ENCODE measurements at places on chromosomes 6 and 20.
A peak's percentile ranks its signal among the peaks of the same experiment; 100 is the strongest.

GRCh38 chr6:143970456-143971218, 37.4 kb downstream of the PLAGL1 start:
- DNase-seq, result no peak

GRCh38 chr6:107108201-107108890, 7.0 kb downstream of the BEND3 start:
- no peak for DNase-seq

- DNase-seq, result no peak
Measured at GRCh38 chr20:63503524-63503923, 4.6 kb upstream of the EEF1A2 start.

DNA sequence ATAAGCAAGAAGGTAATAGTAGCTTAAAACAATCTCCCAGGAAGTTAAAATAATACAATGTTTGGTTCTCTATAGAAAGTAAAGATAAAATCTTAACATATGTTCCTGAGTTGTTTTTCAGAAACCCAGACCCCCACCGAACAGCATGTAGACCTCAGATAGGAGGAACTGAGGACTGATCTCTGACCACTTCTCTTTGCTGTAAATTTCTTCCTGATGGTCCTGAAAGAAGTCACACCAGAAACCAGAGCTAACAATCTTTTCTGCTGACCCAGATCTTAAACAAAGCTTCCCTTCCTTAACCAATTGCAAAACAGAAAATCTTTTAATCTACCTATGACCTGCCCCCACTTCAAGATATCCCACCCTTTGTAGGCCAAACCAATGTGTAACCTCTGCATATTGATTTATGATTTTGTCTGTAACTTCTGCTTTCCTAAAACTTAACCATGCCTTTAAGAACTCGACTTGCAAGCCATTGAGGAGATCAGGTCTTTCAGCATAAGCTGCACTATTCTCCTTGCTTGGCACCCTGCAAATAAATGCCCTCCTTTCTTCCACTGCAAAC, 21.9 kb upstream of the BEND6 start:
- DNase-seq, result no peak

DNA sequence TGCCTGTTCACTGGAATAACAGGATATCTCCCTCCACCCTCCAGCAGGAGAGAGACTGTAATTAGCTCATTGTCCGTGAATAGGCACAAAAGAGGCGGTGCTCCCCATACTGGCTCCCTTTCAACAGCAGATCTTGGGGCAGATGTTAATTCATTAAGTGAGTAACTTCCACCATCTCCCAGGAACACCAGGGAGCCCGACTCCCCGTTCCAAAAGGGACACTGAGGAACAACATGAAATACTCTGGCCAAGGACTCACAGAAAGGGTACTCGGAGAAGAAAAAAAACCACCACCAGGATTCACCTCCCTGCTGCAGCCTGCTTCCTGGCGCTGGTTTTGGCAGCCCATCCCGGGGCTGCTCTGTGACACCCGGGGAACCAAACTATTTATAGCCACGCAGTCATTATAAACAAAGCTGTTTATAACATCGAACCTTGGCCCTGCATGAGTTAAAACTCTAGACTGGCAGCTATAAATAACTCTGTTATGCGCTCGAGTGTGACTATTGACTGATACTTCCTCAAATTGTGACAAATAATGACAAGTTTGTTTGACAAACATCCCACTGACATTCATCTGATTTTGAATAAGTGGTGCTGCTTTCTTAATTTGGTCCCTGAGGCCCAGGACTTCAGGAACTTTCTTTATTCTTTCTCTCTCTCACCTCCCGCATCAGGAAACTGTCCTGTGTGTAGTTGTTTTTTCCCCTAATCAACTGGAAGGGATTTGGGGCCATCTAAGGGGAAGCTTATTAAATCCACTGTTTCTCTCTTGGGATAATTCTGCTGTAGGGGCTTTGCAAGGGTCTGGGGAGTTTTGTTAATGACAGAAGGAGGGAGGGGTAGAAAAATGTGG, 521.6 kb downstream of the CD83 start:
- DNase-seq, result no peak

GRCh38 chr6:43983191-43983590, 144.1 kb downstream of the MRPL14 start:
- no peak for DNase-seq

DNA sequence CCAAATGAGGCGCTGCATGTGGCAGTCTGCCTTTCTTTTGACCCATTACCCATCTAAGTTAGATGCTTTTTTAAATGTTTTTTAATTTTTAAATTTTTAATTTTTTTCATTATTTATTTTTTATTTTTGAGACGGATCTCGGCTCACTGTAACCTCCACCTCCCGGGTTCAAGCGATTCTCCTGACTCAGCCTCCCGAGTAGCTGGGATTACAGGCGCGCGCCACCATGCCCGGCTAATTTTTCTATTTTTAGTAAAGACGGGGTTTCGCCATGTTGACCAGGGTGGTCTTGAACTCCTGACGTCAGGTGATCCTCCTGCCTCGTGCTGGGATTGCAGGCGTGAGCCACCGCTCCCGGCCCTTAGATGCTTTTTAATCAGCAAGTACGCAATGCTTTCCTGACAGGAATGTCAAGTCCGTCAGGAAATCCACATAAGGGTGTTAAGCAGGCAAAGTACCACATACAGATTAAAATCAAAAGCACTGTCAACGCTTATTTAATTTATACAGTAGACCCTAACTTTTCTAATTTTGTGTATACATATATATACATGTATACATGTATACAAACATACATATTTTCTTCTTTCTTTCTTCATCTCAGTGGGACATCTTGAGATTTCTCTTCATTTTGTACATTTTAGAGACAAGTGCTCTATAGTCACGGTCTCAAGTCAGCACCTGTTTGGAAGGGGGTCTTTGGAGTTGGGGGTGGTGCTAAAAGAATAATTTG, 995 bp upstream of the GSTA4 start:
- peak; percentile 48 for DNase-seq

- no peak for DNase-seq
Measured at GRCh38 chr6:100347901-100348550, 116.7 kb downstream of the SIM1 start.

DNA sequence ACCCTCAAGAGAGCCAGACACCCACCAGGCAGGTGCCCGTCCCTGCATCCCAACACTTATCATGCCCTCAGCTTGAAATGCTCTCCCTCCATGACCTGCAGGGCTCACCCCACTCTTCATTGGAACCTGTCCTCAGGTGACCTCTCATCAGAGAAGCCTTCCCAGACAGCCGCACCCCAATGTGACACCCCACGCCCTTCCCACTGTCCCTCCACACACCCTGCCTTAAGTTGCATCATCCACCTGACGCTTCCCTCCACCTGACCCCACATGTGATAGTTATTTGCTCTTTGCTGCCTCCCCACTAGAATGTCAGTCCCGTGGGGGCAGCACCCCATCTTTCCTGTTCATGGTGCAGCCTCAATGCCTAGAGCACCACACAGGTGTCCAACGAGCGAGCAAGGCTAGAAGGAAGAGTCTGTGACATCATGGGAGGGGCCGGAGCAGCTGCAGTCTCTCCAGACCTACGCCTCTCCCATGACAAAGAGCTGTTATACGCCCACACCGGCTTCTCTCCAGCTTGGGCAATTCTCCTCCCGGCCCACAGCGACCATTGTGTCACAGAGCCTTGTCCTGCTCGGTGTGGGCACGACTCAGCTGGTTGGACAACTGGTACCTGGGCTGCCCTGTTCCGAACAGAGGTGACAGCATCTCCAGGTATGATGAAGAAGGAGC, 58.2 kb downstream of the NFATC2 start:
- no peak for DNase-seq

DNA sequence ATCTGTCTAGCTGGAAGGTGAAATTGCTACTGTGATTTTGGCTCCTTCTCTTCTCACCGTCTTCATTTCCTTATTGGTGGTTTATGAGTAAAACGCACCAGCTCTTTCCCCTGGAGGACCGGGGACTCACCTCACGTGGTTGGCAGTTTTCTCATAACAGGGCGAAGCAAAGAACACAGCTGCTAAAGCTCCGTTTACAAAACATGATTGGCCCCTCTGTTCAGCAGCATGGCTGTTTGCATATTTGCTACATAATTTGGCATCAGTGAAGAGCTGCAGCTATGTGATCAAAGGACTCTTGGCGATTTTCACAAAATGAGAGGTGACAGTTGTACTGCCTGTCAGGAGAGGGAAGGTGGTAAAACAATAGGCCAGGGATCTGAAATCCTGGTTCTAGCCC, 20.5 kb upstream of the TMEM181 start:
- DNase-seq, result no peak

GRCh38 chr20:21272679-21273078, 30.5 kb upstream of the XRN2 start:
- DNase-seq, result no peak

DNA sequence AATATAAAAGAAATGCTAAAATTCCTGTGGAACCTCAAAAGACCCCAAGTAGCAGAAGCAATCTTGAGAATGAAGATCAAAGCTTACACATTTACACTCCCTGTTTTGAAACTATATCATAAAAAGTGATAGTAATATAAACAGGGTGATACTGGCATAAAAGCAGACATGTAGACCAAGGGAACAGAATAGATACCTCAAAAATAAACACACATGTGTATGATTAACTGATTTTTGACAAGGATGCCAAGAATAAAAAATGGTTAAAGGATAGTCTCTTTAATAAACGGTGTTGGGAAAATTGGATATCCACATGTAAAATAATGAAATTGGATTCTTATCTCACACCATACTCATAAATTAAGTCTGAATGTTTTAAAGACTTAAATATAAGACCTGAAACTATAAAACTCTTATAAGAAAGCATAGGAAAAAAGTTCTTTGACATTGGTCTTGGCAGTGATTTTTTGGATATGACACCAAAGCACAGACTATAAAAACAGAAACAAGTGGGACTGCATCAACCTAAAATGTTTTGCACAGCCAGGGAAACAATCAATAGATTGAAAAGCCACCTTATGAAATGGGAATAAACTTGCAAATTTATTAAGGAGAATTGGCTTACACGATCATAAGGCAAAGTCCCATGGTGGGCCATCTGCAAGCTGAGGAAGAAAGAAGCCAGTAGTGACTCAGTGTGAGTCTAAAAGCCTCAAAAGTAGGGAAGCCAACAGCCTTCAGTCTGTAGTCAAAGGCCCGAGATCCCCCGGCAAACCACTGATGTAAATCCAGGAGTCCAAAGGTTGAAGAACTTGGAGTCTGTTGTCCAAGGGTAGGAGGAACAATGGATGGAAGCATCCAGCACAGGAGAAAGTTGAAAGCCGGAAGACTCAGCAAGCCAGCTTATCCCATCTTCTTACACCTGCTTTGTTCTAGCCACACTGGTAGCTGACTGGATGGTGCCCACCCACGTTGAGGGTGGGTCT, 144.3 kb downstream of the MEI4 start:
- DNase-seq, result no peak

- no peak for DNase-seq
Measured at GRCh38 chr6:129717277-129717676, 7.3 kb upstream of the ARHGAP18 start.

DNA sequence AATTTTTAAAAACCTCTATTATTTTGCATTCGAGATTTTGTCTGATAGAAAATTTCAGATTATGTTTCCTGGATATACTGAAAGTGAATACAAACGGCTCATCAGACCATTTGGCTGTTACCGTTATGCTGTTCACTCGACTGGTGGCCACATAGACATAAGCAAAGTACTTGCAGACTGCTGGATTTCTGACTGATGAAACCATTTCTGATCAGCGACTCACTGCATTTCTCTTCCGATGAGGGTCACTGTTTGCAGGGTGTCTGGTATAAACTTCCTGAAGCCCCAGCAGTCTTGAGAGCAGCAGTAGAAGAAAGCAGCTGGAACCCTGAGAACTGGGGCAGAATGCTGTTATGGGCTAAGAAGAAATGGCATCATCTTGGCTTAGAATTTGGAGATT, 17.7 kb downstream of the SNX9 start:
- no peak for DNase-seq

DNA sequence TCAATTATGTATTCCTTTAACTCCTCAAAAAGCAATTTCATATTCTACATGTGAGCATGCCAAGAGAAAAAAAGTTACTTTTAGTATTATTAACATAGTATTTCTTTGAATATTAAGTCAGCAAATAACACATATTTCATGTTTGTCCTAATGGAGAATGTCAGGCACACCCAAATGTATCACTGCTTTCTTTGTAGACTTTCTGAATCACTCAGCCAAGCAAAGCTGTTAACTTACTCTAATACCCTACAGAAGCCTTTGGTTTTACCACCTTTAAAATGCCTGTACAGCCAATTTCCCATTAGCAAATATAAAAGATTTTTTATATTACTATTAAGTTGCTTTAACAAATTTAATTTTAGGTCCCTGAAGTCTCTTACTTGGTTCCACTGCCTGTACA, 23.8 kb downstream of the FRK start:
- no peak for DNase-seq

GRCh38 chr6:165939601-165940290, 227.9 kb downstream of the TBXT start:
- no peak for DNase-seq

- DNase-seq, result no peak
Measured at GRCh38 chr20:14259689-14260088, 77.7 kb downstream of the FLRT3 start.

- DNase-seq, result no peak
Measured at GRCh38 chr20:22471156-22471836, 113.1 kb downstream of the FOXA2 start.

DNA sequence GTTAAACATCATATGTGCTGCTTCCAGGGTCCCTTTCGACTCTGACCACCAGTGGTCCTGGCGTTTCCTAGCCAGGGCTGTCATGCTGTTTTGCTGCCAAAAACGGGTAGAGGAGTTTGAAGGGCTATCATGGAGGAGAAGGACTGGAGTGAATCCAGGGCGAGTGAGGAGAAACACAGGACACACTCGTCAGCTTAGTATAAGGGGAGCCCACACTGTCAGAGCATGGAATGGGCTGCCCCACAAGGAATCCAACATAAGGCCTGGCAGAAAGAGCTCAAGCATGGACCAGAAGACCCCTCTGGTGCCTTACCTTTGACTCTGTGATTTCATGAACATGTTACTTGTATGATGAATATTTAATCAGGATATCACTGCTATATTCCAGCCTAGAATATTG, 247.2 kb downstream of the NRN1 start:
- no peak for DNase-seq

GRCh38 chr6:108564178-108564577, 3.5 kb downstream of the FOXO3 start:
- DNase-seq, result no peak

Measured in CD4-positive, alpha-beta T cell treated with Interleukin-12 subunit alpha and Interleukin-12 subunit beta, for 1 hour (primary cell).